ENCODE measurements at places on chromosomes 1 and 21.

DNA sequence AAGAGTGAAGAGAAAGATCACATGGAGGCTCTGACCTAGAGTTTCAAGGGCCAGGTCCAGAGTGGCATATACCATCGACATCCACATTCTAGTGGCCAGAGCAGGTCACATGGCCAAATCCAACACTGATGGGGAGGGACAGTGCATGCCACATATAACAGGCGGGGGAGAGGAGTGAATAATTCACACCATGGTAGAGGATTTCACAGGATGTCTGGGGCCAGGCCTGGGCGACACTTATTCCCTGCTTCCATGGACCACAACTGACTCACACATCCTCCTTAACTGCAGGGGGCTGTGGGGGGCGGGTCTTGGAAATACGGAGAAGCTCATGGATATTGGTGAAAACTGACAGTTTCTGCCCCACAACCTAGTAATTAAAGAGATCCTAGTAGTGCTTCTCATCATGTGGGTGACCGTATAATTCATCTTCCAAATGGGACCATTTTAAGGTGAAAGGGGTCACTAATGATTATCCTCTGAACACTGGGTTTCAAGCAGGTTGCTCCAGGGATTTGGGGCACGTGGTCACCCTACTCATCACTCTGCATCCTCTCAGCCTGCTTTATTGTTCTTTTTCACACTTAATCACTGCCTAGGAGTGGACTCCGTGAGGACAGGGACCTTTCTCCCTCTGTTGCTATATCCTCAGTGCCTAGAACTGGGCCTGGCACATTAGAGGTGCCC lies 44.0 kb downstream of the IGSF21 start:
- DNase-seq: no peak

DNA sequence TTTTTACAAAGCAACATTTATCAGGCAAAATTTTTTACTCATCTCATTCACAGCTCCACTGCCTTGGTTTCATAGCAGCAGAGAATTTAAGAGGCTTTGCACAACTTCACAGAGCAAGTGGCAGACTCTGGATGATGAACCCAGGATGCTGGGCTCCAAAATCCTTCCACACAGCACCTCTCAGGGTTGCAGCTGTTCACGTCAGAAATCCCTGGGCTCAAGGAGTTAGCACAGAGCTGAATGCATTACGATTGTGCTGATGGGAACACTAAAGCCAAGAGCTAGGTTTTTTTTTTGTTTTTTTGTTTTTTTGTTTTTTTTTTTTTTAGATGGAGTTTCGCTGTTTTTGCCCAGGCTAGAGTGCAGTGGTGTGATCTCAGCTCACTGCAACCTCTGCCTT lies 2.4 kb upstream of the HTR6 start:
- DNase-seq: no peak

GRCh38 chr1:156119503-156120209 lies 5.1 kb downstream of the LMNA start:
- peak; percentile 53 for DNase-seq

- no peak for DNase-seq
These were observed 187.4 kb downstream of the SLC35F3 start for GRCh38 chr1:234091876-234092275.

DNA sequence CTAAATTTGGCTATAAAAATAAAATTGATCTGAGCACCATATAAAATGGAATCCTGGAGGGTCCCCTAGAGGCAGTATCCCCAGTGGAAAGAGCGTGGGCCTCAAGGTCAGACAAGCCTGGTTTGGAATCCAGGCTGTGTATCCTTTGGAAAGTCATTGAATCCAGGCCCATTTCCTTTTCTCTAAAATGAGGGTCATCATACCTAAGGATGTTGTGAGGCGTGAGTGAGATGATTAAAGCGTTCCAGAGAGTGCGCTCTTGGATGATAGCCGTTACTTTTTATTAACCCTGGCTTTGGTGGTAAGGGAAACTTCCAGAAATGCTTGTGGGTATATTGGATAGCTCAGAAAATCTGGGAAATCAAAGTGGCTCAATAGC lies 683 bp upstream of the ZNF436 start:
- DNase-seq: no peak

- DNase-seq: peak; percentile 61
These were observed 60.0 kb upstream of the EPS8L3 start for GRCh38 chr1:109823543-109824348.

DNA sequence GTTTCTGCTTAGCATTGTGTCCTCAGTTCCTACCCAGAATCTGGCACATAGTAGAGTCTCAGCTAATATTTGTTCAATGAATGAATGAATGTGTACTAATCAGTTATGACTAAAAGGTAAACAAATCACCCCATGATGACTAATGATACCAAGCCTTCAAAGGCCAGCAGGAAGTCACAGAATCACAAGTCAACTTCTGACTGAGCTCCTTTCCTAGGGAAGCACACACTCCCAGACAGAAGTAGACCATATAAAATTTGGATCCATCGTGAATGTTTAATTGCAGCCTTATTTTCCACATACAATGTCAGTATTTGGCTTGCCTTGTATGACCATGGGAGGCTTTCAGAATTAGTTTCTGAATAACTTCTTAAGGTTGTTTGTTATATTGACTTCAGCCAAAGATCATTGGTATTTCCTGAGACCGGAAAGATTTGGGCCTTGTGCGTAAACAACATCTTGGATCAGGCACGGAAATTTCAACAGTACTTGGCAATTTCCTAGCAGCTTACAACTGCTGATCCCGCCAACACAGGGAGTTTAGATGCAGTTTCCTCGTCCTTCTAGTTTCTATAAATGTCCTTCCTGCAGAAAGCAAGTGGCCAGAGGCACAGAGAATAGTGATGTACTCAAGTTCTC lies 185.9 kb upstream of the ATP1B1 start:
- DNase-seq: no peak

DNA sequence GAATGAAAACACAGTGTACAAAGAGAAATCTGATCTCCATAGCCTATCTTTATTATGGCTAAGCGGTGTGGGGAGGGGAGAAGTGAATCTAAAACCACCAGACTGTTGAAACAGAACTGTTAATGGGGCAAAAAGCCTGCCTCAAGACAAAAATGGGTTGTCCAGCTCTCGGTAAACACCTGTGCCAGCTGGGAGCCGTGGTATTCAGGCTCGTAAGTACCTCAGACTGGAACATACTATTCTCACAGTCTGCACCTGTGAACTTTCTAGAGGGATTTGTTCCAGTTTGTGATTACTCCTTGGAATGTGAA lies 42.7 kb upstream of the ATP1A1 start:
- DNase-seq: no peak

DNA sequence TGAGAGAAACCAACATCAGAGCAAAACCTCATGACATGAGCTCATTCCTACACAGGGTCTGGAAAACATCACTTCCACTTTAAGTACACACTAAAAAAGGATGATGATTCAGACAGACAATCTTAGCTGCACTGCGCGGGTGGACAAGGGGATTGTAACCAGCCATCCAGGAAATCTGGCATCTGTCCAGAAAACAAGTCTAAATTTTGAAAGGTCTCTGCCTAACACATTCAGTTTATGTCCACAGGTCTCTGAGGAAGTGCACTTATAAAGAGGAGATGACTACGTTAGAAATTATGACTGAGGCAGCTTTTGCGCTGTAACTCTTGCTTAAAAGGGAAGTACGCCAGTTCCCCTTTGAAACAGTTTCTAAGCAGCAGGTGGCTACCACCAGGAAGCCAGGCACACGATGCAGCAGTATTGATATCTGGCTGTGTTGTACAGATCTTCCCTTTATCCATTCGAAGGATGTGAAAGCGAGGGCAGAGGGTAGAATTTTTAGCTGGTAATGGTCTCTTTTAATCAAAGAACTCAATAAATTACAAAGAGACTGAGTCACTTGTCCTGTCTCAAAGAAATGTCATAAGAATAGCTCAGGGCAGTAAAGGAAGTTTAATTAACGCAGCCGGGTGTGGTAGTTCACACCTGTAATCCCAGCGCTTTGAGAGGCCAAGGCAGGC lies 128.0 kb downstream of the SETD4 start:
- DNase-seq: peak; percentile 88

GRCh38 chr1:245939756-245940345 lies 567.2 kb downstream of the SMYD3 start:
- no peak for DNase-seq

GRCh38 chr1:231990388-231990787 lies 363.8 kb downstream of the DISC1 start:
- DNase-seq: no peak

DNA sequence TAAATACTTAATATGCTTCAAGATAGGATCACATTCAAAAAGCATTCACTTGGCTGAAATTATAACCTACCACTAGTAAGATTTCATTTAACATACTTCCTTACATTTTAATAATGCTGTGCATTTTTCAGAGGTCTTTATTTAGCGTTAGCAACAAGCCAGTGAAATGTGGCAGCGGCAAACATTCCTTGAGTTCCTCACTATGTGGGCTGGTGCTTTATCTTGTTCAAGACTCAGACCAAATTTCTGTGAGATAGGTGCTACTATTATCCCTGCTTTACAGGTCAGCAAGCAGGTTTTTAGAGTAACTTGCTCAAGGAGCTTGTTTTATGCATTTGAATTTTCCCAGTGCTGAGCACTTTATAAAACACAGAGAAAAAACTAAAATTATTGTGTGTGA lies 132.7 kb downstream of the PLPPR4 start:
- no peak for DNase-seq

DNA sequence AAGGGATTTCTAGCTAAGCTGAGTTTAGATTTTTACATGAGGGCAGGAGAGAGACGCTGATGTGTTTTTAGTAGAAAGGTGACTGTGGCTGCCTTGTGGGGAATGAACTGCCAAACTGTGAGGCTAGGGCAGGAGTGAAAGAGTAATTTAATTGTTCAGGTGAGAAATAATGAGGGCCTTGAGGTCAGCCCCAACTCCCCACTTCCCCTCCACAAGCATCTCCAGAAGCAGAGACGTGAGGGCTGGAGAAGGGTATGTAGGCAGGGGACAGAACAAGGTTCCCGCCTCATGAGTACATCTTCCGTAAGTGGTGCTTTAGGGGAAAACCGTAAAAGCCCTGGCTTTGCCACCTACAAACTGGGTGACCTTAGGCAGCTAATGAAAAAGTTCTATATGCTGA lies 70.8 kb downstream of the WARS2 start:
- no peak for DNase-seq

GRCh38 chr1:34075576-34075975 lies 89.5 kb downstream of the CSMD2 start:
- DNase-seq: no peak

DNA sequence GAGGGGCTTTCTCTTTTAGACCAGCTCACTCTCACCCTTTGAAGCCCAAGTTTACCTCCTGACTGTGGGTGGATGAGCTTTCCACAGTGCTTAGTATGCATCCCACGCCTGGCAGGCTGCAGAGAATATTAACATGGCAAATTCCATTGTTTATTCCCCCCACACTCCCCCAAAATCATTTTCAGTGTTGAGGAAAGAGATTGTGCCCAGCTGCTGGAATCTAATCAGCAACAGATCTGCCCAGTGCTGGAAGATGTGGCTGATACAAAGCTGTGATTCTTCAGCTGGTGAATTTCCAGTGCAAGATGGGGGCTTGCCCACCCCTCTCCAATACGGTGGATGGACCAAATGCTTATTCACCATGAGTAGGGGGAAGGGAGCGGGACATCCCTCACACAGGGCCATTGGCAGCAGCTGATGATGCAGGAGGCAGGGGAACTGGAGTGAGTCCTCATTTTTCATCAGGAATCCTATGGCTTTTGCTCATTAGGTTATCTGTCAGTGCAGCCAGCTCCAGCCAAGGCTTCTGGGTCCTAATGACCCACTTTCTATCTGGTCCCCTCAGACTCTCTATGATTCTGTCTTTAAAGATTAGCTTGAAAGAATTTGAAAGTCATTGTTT lies 39.7 kb upstream of the KCNA3 start:
- peak; percentile 20 for DNase-seq

- peak; percentile 35 for DNase-seq
These were observed 310.3 kb downstream of the NFIA start for GRCh38 chr1:61392409-61393242.

DNA sequence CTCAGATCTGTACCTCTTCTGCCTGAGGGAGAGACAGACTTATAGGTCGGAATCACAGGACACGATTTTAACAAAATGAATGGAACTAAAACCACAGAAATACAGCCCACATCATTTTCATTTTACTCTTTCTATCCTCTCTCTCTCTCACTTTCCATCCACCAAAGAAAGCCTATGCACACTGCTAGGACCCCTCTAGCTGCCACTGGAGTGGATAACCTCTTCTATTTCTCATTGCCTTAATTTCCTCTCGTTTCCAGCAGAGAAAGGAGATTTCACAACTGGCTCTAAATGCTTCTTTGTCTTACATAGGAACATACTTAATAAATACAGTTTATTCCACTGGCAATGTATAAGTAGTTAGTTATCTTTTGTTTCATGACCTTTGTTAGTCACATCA lies 867.8 kb upstream of the ADGRL4 start:
- no peak for DNase-seq

DNA sequence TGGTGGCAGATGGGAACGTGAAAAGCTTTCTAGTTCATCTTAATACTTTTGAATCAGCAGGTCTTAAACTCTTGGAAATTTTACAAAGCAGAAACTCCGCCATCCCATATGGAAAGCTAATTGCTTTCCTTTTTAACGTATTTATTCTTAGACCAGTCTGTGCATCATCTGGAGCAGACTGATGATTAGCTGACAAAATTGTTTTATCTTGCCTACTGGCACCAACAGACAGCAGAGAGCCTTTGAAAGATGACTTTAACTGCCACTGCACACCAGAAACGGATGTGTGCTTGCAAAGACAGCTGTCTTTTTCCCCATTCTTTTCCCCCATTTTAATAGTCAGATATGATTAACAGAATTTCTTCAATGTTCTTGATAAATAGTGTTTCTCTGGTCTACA lies 97.0 kb downstream of the PLD5 start:
- DNase-seq: no peak

DNA sequence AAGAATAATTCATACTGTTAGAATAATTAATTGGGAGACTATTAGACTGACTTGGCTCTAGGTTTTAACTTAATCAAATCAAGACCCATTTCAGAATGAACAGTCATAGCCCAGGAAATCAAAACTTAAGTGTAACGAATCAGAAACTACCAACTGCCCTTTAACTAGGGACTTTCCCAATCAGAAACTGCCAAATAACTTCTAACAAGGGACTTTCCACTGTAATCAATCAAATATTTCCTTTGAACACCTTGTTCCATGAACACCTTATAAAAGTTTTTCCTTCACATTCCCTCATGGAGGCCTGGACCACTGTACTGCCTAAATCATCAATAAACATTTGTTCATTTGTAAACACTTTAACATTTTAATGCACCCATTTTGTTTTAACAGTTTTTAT lies 1054.7 kb upstream of the TMPRSS15 start:
- no peak for DNase-seq

DNA sequence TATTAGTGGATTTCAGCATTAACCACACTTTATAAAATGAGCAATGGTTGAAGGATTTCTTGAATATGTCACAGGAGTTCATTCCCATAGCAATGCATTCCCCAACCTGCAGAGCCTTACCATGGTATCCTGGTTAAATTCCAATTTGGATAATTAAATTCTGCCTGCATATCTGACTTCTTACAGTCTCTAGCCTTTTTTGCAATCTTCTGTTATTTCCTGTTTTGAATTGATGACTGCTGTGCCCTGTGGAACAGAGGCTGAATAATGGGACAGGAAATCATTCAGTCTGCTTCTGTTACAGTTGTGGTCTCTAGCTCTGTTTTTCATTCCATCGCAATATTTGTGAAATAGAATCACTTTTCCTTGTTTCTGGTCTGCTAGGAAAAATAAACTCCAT lies 1823.9 kb downstream of the PLA2G4A start:
- peak; percentile 29 for DNase-seq

All from OCI-M1 (cell line).